ENCODE measurements at places on chromosomes 13 and 19.

DNA sequence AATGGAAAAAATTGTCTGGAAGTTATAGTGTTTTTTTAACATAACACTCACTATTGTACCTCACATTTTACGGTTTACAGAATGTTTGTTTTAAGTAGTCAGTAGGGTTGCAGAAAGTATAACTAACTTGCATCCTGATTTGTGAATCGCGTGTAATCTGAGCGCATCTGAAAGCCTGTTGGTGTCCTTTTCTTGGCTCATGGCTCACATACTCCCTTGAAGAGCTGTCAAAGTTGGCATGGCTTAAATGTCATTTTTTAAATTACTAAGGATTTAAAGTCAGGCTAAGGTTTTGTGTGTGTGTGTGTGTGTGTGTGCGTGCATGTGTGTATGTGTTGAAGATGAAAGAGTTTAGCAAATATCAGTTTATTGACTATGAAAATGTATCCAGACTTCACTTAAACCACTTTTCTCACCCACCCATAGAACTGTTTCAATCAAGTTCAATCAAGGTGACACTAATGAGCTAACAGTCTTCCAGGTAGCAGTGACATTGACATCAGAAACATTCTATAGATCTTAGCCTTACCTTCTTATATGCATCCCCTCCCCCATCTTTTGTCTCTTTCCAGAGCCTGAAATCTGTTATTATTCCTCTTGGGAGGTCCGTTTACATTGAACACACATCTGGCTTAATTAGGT lies 480.4 kb upstream of the SGCG start:
- no peak for DNase-seq

DNA sequence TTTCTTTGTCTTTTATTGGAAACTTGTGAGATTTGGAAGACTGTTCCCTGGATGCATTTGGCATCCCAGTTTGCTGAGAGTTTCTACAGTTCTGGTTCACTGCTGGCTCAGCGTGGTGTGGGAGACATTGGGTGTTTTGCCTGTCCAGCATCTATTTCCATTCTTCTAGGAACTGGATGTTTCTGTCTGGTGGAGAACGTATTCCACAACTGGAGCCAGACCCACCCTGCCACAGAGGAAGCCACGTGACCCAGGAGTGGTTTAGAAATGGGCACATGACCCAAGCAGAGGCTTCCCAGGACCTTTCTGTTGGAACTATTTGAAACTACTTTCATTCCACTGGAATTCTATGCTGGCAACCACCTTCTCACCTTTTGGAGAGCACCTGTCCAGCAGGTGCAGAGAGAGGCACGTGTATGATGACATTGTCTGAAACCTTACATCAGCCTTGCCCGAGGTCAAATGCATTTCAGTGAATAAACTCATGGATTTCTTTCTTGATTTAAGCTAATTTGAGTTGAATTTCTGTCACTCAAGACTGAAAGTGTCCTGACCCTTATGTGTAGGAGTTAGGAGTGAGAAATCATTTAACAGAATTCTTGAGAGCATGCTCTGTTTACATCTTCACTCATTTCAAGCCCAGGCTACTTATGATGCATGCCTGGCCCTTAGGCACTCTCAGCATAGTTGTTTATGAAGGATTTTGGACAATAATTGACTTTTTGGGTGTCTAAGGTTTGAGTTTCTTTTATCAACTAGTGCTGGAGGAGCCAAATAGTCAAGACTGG lies 121.8 kb downstream of the AKAP11 start:
- DNase-seq: no peak

GRCh38 chr13:66014771-66015170 lies 1215.4 kb downstream of the PCDH9 start:
- no peak for DNase-seq

GRCh38 chr13:65260946-65261891 lies 1968.9 kb downstream of the PCDH9 start:
- DNase-seq: no peak
